ENCODE measurements at places on chromosomes 1 and 21.
A peak's percentile ranks its signal among the peaks of the same experiment; 100 is the strongest.

GRCh38 chr1:229536982-229537381 lies 21.5 kb downstream of the ABCB10 start:
- H3K36me3 ChIP-seq = peaks cover 37% of the 10 kb centered on the region
- no peaks in the 10 kb centered on the region for H3K27me3 ChIP-seq
- H3K4me3 ChIP-seq = no peak overlapping the region

DNA sequence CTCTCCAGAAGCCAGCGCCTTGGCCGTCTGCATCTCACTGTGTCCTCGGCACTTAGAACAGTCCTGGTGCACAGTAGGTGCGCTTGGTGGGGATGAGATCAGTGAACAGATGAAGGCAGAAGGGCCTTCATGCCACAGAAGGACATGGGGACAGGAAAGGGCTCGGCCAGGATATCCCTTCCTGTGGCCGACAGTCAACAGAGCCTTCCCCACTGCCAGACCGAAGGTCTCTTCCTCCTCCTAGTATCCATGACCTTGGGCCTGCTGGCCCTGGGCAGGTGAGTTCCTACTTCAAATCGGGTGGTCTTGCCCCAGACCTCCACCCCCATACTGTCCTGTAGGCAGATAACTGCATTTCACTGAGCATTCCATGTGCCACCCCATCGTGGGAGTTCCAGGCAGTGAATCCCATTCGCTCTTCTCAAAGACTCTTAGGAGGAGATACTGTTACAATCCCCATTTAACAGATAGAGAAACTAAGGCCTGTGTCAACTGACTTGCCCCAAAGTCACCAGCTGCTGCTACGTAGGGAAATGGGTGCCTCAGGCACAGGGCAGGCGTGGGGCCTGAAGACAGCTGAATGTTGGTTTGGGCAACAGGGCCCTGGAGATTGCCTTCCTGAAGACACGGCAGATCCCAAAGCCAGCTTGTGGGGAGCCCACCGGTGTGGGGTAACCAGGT lies 3.5 kb downstream of the PLEKHG5 start:
- H3K36me3 ChIP-seq = no peaks in the 10 kb centered on the region
- H3K4me1 ChIP-seq = peaks cover 15% of the 10 kb centered on the region
- no peak for DNase-seq
- H3K27ac ChIP-seq = no peak overlapping the region

- no peaks in the 10 kb centered on the region for H3K4me1 ChIP-seq
- H3K4me3 ChIP-seq = no peak overlapping the region
Measured at GRCh38 chr1:75768016-75768415, 18.0 kb upstream of the RABGGTB start.

GRCh38 chr1:60562740-60563139 lies 489.2 kb upstream of the C1orf87 start:
- no peak overlapping the region for H3K27ac ChIP-seq
- H3K27me3 ChIP-seq = no peaks in the 10 kb centered on the region
- DNase-seq = no peak
- no peaks in the 10 kb centered on the region for H3K36me3 ChIP-seq
- no peak overlapping the region for H3K4me3 ChIP-seq
- no peaks in the 10 kb centered on the region for H3K4me1 ChIP-seq

- H3K27ac ChIP-seq = no peak overlapping the region
- no peaks in the 10 kb centered on the region for H3K36me3 ChIP-seq
- no peak for DNase-seq
- H3K27me3 ChIP-seq = peaks cover 17% of the 10 kb centered on the region
- no peak overlapping the region for H3K4me3 ChIP-seq
Measured at GRCh38 chr21:26834181-26834905, 10.9 kb downstream of the ADAMTS1 start.

DNA sequence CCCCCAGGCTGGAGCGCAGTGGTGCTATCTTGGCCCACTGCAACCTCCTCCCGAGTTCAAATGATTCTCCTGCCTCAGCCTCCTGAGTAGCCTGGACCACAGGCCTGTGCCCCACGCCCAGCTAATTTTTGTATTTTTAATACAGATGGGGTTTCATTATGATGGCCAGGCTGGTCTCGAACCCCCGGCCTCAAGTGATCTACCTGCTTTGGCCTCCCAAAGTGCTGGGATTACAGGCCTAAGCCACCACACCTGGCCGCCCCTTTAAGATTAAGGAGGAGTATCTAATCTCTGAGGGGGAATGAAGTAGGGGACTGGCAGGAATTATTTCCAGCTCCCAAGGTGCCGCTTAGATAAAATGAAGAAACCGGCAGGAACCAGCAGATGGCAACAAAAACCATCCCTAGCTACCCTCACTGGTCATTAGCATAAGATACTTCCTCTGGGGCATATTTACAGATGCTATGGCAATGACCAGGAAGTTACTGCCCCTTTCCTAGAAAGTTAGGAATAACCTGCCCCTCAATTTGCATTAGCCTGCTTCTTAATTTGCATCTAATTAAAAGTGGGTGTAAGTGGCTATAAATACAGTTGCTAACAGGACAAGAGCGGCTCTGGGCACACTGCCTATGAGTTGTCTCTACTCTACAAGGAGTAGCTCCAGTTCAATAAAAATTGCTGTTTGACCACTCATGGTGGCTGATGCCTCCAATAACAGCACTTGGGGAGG lies 7.1 kb upstream of the NSUN4 start:
- no peaks in the 10 kb centered on the region for H3K36me3 ChIP-seq
- H3K4me1 ChIP-seq = no peaks in the 10 kb centered on the region
- no peak for DNase-seq
- H3K27me3 ChIP-seq = no peaks in the 10 kb centered on the region

DNA sequence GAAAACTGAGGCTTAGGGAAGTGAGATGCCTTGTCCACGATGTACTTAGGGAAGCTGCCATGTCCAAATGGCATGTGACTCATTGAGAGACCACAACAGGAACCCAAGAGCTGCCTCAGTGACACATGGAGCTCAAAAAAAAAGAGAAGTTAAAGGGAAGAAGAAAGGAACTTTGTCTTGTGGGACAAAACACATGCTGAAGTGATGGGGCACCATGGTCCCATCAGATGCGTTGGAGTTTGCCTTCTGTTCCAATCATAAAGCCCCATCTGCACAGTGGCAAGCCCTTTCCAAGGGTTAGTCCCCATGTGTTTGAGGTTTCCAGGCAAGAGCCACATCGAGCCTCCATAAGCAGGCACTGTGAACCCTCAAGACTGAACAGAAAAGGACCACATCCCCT lies 8.0 kb downstream of the MED8 start:
- H3K4me1 ChIP-seq = no peaks in the 10 kb centered on the region
- no peak for DNase-seq
- H3K4me3 ChIP-seq = no peak overlapping the region
- no peak overlapping the region for H3K27ac ChIP-seq
- H3K27me3 ChIP-seq = no peaks in the 10 kb centered on the region

DNA sequence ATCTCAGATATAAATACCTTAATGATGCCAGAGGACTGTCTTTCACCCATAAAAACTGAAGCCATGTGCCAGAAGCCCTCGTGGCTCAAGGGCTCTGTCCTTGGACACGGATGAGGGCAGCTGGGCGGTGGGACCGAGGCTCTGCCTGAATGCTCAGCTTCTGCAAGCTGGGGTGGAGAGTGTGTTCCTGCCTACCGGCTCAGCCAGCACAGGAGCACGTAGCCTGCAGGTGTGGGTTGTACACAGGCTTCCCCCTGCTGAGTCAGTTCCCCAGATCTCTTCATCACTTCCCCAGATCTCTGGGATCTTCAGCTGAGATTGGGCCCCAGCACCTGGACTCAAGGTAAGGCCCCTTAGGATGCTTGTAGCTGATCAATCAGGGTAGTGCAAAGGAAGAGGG lies 15.4 kb downstream of the KCNJ15 start:
- DNase-seq = no peak
- peaks cover 6% of the 10 kb centered on the region for H3K27me3 ChIP-seq
- H3K4me1 ChIP-seq = peaks cover 28% of the 10 kb centered on the region
- H3K36me3 ChIP-seq = no peaks in the 10 kb centered on the region
- H3K4me3 ChIP-seq = no peak overlapping the region

DNA sequence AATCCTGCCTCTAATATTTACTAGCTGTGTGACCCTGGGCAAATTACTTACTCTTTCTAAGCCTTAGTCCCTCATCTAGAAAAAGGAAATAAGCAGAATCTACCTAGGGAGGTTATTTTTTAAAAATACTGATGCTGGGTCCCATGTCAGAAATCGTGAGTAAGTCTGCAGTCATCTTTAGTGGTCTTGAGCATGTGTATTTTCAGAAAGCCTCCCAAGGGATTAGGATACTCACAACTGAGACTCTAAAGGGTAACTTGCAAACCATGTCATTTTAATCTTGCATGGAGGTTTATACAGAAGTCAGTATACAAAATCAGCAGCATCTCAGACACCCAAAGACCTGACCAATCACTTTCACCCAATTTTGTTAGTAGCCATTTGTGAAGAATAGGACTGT lies 43.2 kb downstream of the DSTYK start:
- H3K36me3 ChIP-seq = peaks cover 28% of the 10 kb centered on the region
- no peak for DNase-seq
- no peaks in the 10 kb centered on the region for H3K27me3 ChIP-seq
- no peak overlapping the region for H3K27ac ChIP-seq

- H3K4me3 ChIP-seq = no peak overlapping the region
- no peak for DNase-seq
- no peaks in the 10 kb centered on the region for H3K36me3 ChIP-seq
- peaks cover 12% of the 10 kb centered on the region for H3K4me1 ChIP-seq
- no peak overlapping the region for H3K27ac ChIP-seq
Measured at GRCh38 chr1:20149601-20150325, 10.6 kb downstream of the PLA2G2F start.

- peaks cover 30% of the 10 kb centered on the region for H3K27me3 ChIP-seq
- no peak overlapping the region for H3K4me3 ChIP-seq
- H3K4me1 ChIP-seq = peaks cover 3% of the 10 kb centered on the region
- no peak for DNase-seq
- H3K36me3 ChIP-seq = no peaks in the 10 kb centered on the region
- no peak overlapping the region for H3K27ac ChIP-seq
Measured at GRCh38 chr1:182056601-182057366, 4.7 kb downstream of the ZNF648 start.

DNA sequence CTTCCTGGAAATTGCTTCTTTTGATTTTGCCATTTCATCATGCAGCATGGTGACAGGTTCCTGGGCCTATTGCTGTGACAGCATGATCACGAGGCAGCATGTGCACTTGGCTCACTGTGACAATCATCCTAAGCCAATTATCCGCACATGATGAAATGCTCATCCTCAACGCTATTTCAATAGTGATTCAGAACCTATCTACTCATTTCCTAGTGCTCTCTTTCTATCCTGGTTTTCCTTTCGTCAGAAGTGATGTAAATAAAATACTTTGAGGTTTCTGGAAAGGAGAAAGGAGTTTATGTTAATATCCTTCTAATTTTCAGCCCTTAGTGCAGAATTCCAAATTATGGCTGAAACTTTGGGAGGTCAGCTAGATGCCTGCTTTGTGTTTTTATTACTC lies 110.6 kb upstream of the ADAMTS5 start:
- H3K27ac ChIP-seq = no peak overlapping the region
- no peaks in the 10 kb centered on the region for H3K36me3 ChIP-seq
- no peak overlapping the region for H3K4me3 ChIP-seq
- no peaks in the 10 kb centered on the region for H3K4me1 ChIP-seq

DNA sequence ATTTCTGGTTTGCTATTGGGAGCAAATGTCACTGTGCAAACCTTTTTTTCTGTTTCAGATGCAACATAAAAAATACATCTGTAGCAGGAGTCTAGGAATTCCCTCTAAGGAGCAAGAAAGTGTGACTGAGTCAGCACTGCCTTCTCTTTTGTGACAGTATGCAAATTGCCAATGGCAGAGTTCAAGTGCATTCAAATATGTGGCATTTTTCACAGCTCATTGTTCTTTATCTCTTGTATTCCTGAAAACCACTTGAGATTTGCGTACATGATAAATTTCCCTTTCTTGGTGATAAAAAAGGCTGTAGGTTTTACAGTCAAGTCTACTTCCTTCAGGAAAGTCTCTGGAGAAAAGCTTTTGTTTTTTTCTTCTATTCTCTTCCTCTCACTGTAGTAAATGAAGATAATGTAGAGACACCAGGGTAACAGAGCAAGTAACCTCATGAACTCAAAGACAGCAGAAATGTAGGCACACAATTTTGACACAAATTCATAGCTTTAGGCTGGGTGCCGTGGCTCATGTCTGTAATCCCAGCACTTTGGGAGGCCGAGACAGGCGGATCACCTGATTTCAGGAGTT lies 129.7 kb upstream of the L1TD1 start:
- H3K4me1 ChIP-seq = no peaks in the 10 kb centered on the region
- no peak overlapping the region for H3K4me3 ChIP-seq
- peaks cover 29% of the 10 kb centered on the region for H3K36me3 ChIP-seq
- H3K27me3 ChIP-seq = no peaks in the 10 kb centered on the region
- DNase-seq = no peak

DNA sequence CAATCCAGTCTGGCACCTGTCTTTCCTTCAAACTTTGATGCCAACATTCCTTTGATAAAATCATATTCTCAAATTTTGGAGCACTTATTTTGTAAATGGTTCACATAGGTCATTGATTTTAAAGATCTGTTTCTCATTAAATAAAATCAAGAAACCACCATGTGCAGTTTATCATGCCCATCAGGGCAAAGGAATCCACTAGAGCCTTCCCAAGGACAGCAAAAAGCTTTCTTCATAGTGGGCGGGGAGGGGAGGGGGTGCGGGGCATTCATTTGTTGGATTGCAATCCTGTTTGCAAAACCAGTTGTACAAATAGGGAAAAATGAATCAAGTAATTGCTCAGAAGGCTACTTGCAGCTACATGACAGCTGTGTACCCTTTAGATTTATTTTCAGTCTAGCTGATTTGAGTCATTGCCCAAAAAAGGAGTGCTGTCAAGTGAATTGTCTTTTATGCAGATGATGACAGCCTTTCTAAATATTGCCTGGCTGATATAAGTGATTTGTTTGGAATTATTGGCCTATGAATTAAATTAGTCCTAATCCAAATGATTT lies 23.0 kb downstream of the LRRC8B start:
- peak; percentile 71 for DNase-seq
- peaks cover 88% of the 10 kb centered on the region for H3K4me1 ChIP-seq
- peak overlapping the region; percentile 85 for H3K27ac ChIP-seq
- H3K4me3 ChIP-seq = peak overlapping the region; percentile 30
- no peaks in the 10 kb centered on the region for H3K27me3 ChIP-seq
- peaks cover 30% of the 10 kb centered on the region for H3K36me3 ChIP-seq

GRCh38 chr1:1394116-1394515 lies 5.0 kb downstream of the CCNL2 start:
- H3K4me3 ChIP-seq = no peak overlapping the region
- DNase-seq = no peak
- no peak overlapping the region for H3K27ac ChIP-seq

DNA sequence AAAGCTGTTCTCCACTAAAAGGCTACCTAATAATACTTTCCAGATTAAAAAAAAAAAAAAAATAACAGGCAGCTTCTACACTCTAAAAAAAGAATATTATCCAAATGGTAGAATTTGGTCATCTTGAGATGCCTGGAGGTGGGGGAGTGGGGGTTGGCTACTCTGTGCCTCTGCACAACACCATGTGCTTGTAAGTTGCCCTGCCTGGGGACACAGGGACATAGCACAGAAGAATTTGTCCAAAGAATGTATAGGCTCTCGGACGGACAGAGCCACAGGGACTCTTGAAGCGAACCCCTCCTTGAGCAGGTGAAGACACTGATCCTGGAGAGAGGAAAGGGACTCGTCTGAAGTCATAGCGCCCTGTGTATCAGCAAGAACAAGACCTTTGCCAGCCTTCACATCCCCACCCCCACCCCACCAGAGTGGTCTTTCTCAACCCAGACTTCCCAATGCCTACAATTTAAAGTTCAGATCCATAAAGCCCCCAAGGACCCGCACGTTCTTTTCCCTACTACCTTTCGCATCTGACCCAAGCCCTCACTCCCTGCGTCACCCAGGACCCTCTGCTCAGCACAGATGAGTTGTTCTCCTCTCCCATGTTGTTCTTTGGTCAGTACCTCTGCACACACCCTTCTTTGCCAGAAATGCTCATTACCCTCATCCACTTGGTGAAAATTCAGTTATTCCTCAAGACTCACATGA lies 72.6 kb downstream of the LGR6 start:
- H3K36me3 ChIP-seq = no peaks in the 10 kb centered on the region
- no peak overlapping the region for H3K27ac ChIP-seq
- DNase-seq = no peak
- H3K4me3 ChIP-seq = no peak overlapping the region
- no peaks in the 10 kb centered on the region for H3K4me1 ChIP-seq

Measured in activated CD4-positive, alpha-beta memory T cell treated with anti-CD3 and anti-CD28 coated beads for 36 hours (primary cell).